ENCODE measurements at places on chromosomes 5 and 9. TPM values are rescaled to one million over a fixed set of nuclear protein-coding genes. Genes with fewer than 3 reads are reported as not detected.

DNA sequence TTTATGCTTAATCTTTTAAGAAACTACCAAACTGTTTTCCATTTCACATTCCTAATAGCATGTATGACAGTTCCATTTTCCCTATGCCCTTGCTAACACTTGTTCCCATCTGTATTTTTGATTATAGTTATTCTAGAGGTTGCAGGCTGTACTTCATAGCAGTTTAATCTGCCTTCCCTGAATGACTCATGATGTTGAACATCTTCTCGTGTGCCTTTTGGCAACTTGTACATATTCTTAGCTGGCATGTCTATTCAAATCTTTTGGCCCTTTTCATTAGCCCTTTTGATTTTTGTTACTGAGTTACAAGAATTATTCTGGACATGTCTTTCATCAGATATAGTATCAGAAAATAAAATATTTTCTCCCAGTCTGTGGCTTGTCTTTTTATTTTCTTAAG lies 320.3 kb downstream of the DIRAS2 start:
- no peak overlapping the region for H3K27ac ChIP-seq
- H3K4me3 ChIP-seq, result no peak overlapping the region

- no peaks in the 10 kb centered on the region for H3K27me3 ChIP-seq
- H3K36me3 ChIP-seq, result no peaks in the 10 kb centered on the region
- no peak for DNase-seq
- no peak overlapping the region for H3K27ac ChIP-seq
Observed at GRCh38 chr9:78004478-78005229, 27.0 kb downstream of the GNAQ start.

GRCh38 chr9:98381311-98382103 lies 126.1 kb upstream of the TBC1D2 start:
- H3K27ac ChIP-seq, result no peak overlapping the region
- H3K27me3 ChIP-seq, result no peaks in the 10 kb centered on the region
- DNase-seq, result no peak
- H3K4me3 ChIP-seq, result no peak overlapping the region
- no peaks in the 10 kb centered on the region for H3K36me3 ChIP-seq

GRCh38 chr5:152688561-152689249 lies 283.6 kb upstream of the NMUR2 start:
- H3K27ac ChIP-seq, result no peak overlapping the region
- no peaks in the 10 kb centered on the region for H3K27me3 ChIP-seq
- H3K36me3 ChIP-seq, result no peaks in the 10 kb centered on the region
- H3K4me3 ChIP-seq, result no peak overlapping the region
- no peaks in the 10 kb centered on the region for H3K4me1 ChIP-seq

Gene SLCO4C1
- total RNA-seq, result 36.9 TPM

Gene NAA35
- total RNA-seq, result 20.3 TPM
